Stimulated activated CD4-positive, alpha-beta T cell treated with anti-CD3 and anti-CD28 coated beads, Interleukin-2, amount 100 ng/mL, for 24 hours (primary cell): ENCODE measurements at places on chromosomes 2 and 18.
A peak's percentile ranks its signal among the peaks of the same experiment; 100 is the strongest.

GRCh38 chr2:1843646-1844045 is 99.3 kb upstream of the PXDN start:
- DNase-seq: no peak

DNA sequence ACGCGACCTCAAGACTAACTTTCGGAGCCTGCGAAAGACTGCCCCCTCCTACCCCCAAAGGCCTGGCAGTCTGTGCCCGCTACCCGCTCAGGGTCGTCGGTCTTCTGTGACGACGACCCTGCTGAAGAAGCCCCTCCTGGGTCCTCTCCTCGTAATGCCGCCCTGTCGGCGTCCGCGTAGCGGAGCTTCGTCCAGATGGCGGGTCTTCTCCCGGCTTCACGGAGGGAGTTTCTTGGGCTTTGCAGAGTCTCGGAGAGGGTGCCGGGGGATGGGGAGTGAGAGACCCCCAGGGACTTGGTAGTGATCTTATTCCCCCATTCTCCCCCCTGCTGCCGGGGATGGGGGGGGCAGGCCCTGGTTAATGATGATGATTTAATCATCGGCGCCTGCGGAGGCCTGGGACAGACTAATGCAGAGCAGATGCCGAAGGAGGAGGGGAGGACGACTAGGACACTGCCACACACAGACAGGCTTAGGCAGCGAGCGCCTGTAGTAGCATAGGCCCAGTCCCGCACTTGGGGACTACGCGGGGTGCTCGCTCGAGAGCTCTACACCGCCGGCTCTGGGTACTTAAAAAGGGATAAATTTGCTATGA is 528 bp upstream of the PCGF1 start:
- no peak for DNase-seq

DNA sequence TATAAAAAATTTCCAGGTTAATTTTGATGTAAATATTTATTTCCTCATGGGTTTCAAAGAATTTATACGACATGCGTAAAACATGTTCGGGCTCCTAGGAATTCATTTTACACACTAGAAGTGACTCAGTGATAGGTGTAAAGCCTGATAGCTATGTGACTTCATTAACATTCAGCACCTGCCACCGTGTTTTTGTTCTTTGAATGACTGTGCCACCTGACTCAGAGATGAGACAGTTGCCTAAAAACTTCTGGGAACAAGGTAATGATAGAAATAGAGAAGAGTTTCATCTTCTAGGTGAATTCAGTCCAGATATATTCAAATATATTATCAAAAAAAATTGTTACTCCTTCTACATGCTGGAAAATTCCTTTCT is 10.0 kb downstream of the IL1R2 start:
- DNase-seq: peak; percentile 48

- DNase-seq: no peak
Observed at GRCh38 chr2:26850505-26850904, 2.6 kb downstream of the DPYSL5 start.

- DNase-seq: no peak
Observed at GRCh38 chr2:96683972-96684820, 41.6 kb downstream of the FER1L5 start.

- DNase-seq: no peak
Observed at GRCh38 chr2:229230911-229231310, 40.2 kb downstream of the PID1 start.

DNA sequence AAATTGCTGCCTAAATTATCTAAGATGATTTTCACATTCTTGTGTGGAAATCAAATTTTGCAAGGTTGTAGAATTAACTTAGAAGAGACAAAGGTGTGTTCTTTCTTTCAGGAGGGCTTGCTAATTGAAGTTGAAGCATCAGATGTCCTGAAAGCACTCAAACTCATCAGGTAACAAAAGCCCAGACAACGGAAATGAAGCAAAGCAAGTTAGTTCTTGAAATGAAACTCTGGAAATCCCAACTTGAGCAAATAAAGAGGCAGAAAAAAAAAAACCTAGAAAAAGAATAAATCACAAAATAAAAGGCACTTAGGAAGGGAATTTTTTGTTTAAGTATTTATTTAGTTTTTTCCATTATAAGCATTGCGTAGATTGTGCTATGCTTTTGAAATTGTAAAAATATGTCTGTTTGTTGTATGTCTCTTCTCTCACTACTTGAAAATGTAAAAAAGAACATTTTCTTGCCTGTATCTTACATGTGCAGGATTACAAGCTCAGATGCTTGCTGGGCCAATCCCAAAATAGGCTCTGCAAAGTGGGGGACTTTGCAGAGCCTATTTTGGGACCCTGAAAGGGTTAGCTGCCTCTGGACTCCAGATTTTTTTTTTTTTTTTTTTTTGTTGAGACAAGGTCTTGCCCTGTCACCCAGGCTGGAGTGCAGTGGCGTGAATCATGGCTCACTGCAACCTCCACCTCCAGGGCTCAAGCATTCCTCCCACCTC is 46.7 kb downstream of the FAM161A start:
- DNase-seq: no peak

GRCh38 chr2:31216734-31217133 is 581 bp downstream of the CAPN14 start:
- DNase-seq: no peak
